ENCODE measurements at places on chromosomes 5 and 9. TPM values are rescaled to one million over a fixed set of nuclear protein-coding genes. Genes with fewer than 3 reads are reported as not detected.
A peak's percentile ranks its signal among the peaks of the same experiment; 100 is the strongest.

GRCh38 chr5:36743891-36744772, 132.4 kb upstream of the NIPBL start:
- DNase-seq: no peak
- H3K27ac ChIP-seq: peak overlapping the region; percentile 55
- no peaks in the 10 kb centered on the region for H3K27me3 ChIP-seq
- H3K4me3 ChIP-seq: peak overlapping the region; percentile 66

DNA sequence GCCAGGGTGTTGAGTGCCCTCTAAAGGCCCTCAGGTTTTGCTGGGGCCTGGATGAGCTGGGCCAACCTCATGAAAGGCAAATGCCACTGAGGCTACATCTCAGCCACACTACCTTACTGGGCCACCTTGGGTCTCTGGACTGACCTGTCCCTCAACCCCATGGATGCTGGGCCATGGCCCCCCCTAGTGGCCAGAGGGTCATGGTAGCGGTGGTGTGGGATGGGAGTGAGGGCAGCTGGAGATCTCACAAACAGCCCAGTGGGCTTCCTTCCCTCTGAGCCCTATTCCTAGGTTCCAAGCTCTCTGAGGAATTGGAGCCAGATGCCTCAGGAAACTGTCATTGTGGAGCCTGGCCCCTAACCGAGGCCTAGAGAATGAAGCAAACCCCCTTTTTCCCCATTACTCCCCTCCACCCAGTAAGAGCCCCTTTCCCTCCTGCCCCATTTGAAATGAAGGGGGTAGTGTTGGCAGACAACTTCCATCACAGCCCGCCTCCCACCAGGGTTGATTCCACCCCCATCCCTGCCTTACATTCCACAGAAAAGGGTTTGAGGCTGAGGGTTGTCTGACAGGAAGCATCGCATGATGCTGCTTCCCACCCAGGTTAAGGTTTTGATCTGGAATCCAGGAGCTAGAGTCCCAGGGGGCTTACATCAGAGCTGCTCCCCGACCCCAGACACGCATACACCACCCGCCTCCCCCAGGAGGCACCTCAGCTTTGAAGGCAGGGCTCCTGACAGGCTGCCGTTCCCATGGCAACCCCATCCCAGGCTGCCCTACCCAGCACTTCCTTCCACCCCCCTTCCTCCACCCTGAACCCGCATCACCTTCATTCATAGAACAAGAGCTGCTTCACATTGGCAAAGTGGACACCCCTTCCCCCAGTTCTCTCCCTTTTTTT, 63.9 kb downstream of the PCDH1 start:
- peak; percentile 83 for DNase-seq
- H3K4me3 ChIP-seq: no peak overlapping the region
- no peaks in the 10 kb centered on the region for H3K4me1 ChIP-seq
- no peaks in the 10 kb centered on the region for H3K36me3 ChIP-seq

- DNase-seq: no peak
- H3K4me3 ChIP-seq: no peak overlapping the region
- no peak overlapping the region for H3K27ac ChIP-seq
- H3K27me3 ChIP-seq: no peaks in the 10 kb centered on the region
- peaks cover 36% of the 10 kb centered on the region for H3K4me1 ChIP-seq
Observed at GRCh38 chr5:102759700-102760099, 4.6 kb downstream of the PAM start.

DNA sequence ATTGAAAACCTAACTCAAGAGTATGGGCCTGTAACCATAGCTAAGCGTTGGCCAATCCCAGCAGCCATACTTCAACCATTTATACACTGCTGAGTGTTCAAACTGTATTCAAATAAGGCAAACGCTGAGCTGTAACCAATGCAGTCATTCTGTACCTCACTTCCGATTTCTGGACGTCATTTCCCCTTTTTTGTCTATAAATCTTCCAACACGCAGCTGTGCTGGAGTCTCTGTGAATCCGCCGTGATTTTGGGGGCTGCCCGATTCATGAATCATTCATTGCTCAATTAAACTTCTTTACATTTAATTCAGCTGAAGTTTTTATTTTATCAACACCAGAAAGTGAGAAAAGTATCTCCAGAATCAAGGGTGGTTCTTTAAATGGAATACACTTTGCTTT, 31.7 kb downstream of the MTX3 start:
- no peaks in the 10 kb centered on the region for H3K4me1 ChIP-seq
- no peak for DNase-seq
- no peaks in the 10 kb centered on the region for H3K27me3 ChIP-seq
- H3K4me3 ChIP-seq: no peak overlapping the region
- no peaks in the 10 kb centered on the region for H3K36me3 ChIP-seq

The PCDHGB2 gene
- 3.8 TPM for total RNA-seq

DNA sequence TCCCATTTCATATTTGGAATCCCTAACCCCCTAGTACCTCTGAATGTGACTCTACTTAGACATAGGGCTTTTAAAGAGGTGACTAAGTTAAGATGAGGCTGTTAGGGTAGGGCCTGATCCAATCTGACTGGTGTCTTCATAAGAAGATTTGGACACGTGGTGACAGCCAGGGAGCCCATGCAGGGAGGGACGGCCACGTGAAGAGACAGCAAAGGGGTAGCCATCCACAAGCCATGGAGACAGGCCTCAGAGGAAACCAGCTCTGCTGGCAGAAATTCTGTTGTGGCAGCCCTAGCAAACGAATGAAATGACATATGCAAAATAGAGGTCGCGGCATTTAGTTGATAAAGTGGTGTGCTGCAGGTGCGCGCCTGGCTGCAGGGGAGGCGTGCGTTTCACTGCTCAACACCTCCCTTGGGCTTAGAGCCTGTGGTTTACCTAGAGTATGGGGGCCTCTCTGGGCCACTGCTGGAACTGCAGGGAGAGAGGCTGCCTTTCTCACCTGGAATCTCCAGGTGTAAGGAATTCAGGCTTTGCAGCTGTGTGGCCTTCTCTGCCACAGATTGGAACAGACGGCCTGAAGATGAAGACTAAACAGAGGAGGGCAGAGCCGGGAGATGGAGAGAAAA, 7.1 kb upstream of the AFAP1L1 start:
- no peak overlapping the region for H3K4me3 ChIP-seq
- H3K4me1 ChIP-seq: no peaks in the 10 kb centered on the region
- no peak for DNase-seq
- no peak overlapping the region for H3K27ac ChIP-seq
- H3K27me3 ChIP-seq: no peaks in the 10 kb centered on the region
- no peaks in the 10 kb centered on the region for H3K36me3 ChIP-seq

- no peaks in the 10 kb centered on the region for H3K27me3 ChIP-seq
- H3K36me3 ChIP-seq: peaks cover 7% of the 10 kb centered on the region
- no peak overlapping the region for H3K4me3 ChIP-seq
Observed at GRCh38 chr9:726005-726404, 115.5 kb upstream of the DMRT1 start.

DNA sequence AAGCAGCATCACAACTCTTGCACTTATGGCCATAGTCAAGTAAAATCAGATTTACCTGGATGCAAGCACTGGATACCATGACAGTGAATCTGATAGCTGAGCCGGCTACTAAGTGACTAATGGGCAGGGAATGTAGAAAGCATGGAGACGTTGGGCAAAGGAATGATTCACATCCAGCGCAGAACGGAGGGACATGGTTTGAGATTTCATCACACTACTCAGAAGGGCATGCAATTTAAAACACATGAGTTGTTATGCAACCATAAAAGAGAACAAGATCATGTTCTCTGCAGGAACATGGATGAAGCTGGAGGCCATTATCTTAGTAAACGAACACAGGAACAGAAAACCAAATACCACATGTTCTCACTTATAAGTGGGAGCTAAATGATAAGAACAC, 169.1 kb upstream of the PIK3R1 start:
- no peak for DNase-seq
- no peak overlapping the region for H3K4me3 ChIP-seq
- no peak overlapping the region for H3K27ac ChIP-seq
- H3K27me3 ChIP-seq: no peaks in the 10 kb centered on the region

DNA sequence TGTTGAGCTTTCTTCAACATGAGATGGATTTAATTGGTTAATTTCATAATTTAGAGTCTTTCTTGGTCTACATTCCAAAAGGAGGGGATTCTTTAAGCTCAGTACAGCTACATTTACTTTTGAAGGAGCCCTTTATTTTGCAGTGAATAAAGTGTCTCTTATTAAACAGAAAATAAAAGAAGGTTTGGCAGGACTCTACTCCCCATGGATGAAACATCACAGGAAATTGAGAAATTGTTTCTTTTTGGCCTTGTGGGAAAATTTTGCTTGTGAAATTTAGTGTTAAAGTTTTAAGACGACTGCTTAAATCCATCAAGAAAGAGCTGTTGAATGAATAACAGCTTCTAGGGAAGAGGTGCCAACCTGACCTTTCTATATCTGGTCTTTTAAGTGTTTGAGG, 187.7 kb downstream of the NTRK2 start:
- no peaks in the 10 kb centered on the region for H3K27me3 ChIP-seq
- no peak overlapping the region for H3K4me3 ChIP-seq
- H3K36me3 ChIP-seq: no peaks in the 10 kb centered on the region
- DNase-seq: no peak
- H3K4me1 ChIP-seq: peaks cover 5% of the 10 kb centered on the region

- H3K27ac ChIP-seq: no peak overlapping the region
- H3K4me1 ChIP-seq: no peaks in the 10 kb centered on the region
- H3K27me3 ChIP-seq: no peaks in the 10 kb centered on the region
- H3K4me3 ChIP-seq: no peak overlapping the region
- H3K36me3 ChIP-seq: no peaks in the 10 kb centered on the region
- no peak for DNase-seq
Observed at GRCh38 chr5:167112556-167112955, 1178.9 kb upstream of the WWC1 start.

DNA sequence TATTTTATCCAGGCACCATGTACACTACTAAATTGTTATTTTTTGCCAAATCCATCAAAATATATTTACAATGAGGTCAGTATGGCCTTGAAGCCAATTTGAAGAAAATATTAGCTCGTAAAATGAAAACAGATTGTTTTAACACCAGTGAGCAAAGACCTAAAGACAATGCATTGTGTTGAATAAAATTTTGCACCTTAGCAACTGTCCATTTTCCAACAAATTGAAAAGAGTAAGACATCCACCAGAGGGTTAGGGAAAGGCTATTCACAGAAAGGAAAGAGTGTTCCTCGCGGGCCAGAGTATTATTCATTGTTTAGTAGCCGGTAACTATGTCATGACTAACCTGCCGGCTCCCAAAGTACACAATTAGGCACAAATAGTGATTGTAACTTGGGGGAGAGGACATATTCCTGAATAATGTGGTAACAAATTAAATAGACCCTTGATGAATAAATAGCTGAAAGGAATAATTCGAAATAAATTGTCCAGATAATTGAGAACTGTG, 213.3 kb downstream of the DNAH5 start:
- no peak for DNase-seq
- H3K36me3 ChIP-seq: no peaks in the 10 kb centered on the region
- H3K27me3 ChIP-seq: no peaks in the 10 kb centered on the region
- H3K4me3 ChIP-seq: no peak overlapping the region
- no peak overlapping the region for H3K27ac ChIP-seq

DNA sequence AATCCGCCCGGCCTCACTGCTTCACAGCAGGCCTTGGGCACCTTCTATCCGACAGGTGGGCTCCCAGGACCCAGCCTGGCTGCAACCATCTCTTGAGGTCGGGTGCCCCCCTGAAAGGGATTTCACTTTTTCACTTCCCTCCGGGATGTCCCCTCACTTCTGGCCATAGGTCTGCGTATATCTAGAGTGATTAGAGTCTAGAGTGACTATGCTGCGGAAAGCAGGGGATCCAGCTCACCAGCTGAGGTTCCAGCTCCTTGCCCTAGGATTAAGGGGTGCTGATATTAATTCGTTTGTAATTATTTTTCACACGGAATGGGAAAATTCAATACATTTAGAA, 3.1 kb downstream of the DMRT2 start:
- H3K27ac ChIP-seq: no peak overlapping the region
- no peaks in the 10 kb centered on the region for H3K36me3 ChIP-seq
- peaks cover 31% of the 10 kb centered on the region for H3K4me1 ChIP-seq
- peaks cover 95% of the 10 kb centered on the region for H3K27me3 ChIP-seq

GRCh38 chr5:170681013-170681433, 102.5 kb upstream of the GABRP start:
- DNase-seq: no peak
- no peak overlapping the region for H3K4me3 ChIP-seq
- H3K4me1 ChIP-seq: no peaks in the 10 kb centered on the region
- peaks cover 25% of the 10 kb centered on the region for H3K27me3 ChIP-seq

DNA sequence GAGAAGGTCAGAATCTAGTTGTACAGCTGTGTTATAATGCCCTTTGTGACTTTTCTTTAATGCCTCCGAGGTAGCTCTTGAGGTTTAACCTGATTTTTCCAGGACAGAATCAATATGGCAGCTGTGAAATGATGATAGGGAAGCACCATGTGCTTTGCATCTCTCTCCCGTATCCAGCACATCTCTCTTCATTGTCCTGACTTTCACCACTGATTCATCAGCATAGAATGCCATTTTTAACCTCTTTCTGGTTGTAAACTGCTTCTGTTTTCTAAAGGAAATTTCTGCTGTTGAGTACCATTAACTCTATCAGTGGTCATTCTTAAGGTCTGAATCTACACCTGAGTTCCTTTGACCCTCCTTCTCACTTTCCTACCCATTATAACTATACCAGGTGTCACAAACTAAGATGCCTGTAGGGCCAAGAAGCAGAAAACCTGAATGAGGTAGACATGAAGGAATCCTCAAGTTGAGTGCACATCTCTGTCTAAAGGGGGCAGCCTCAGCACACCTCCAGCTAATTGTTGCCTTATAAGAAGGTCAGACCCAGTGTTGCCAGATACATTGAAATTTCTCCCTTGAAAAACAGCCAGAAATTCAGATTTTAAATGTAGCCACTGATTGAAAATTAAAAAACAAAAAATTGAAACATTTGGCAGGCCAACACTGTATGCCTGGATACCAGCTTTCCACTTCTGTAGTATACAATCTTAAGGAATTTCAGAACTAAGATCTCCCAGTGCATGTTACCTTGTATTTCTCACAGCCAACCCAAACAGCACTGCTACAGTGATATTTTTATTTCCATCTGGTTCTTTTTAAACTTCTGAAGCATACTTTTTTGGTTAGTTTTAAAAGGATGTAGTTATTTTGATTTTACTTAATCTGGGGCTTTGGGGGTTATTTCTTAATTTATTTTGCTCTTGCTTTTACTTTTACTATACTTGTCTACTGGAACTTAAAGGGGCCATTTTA, 35.8 kb upstream of the TLX3 start:
- no peaks in the 10 kb centered on the region for H3K4me1 ChIP-seq
- DNase-seq: no peak
- H3K4me3 ChIP-seq: no peak overlapping the region

GRCh38 chr5:18305288-18305924, 671.1 kb downstream of the TAF11L14 start:
- H3K4me3 ChIP-seq: no peak overlapping the region
- DNase-seq: no peak
- H3K27ac ChIP-seq: no peak overlapping the region
- H3K27me3 ChIP-seq: no peaks in the 10 kb centered on the region
- no peaks in the 10 kb centered on the region for H3K4me1 ChIP-seq

DNA sequence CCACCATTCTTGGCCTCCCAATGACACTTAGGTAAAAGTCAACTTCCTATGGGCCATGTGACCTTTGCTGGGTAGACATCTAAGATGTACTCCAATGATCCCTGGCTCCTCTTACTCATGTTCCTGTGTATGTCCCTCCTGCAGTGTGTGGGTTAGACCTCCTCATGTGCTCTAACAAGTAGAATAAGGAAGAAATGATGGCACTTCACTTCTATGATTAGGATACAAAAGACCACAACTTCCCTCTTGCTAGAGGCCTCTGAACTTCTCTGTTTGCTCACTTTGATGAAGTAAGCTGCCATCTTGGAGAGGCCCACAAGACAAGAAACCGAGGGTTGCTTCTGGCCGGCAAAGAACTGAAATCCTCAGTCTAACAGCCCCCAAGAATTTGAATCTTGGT, 131.8 kb downstream of the TAF11L14 start:
- H3K4me3 ChIP-seq: no peak overlapping the region
- H3K27me3 ChIP-seq: no peaks in the 10 kb centered on the region
- H3K36me3 ChIP-seq: no peaks in the 10 kb centered on the region
- H3K4me1 ChIP-seq: no peaks in the 10 kb centered on the region
- H3K27ac ChIP-seq: no peak overlapping the region
